ENCODE measurements at places on chromosomes 7 and 10.

- peak; percentile 81 for DNase-seq
Observed at GRCh38 chr10:132458586-132459300, 61.7 kb downstream of the PWWP2B start.

DNA sequence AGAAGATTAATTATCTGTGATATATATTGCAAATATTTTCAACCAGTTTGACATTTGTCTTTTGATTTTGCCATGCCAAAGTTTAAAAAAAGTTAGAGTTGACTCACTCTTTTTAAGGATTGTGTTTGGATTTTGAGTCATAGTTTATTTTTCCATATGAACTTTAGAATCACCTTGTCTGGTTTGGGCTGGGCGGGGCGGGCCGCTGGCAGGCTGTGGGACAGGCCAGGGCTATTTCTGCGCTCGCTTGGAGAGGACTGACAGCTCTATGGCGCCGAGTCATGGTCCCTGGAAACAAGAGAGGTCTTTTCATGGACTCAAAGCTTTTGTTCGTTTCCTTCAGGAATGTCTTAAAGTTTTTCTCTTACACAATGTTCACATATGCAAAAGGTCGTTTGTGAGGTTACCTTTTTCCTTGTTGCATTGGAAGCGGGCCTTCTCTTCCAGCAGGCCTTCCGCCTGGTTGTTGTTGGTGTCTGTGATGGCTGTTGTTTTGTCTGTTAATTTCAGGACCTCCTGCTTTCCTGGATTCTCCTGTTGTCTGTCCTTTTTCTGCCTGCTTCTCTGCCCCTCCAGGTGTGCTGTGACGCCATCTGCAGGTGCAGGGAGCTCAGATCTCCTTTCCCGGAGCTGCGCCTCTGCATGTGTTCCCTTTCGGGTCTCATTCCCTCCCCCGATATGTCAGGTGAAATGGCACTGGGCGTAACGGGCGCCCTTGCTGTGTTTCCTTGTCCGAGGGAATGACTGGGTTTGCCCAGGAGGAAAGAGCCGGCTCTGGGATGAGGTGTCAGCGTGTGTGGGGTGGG is 53.8 kb downstream of the INPP5A start:
- DNase-seq, result no peak

DNA sequence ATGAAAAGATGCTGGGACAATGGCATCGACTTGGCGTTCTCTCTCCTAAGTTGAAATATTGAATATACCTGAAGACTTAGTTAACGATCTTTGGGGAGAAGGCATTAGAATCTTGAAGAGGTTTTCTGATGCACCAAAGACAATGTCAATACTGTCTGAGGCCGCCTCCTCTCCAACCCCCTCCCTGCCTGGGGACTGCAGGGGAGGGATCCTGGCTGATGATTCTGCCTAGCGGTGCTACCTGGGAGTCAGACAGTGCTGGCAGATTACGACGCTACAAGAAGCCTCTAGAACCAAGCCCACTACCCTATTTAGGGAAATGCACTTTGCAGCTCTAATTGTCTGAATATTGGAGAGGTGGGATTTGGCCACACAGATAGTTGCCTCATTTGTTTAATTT is 145.6 kb upstream of the HABP2 start:
- no peak for DNase-seq

- DNase-seq, result no peak
Observed at GRCh38 chr7:136293272-136293671, 316.1 kb upstream of the MTPN start.

- DNase-seq, result no peak
Observed at GRCh38 chr10:88116971-88117626, 253.7 kb downstream of the PTEN start.

- DNase-seq, result no peak
Observed at GRCh38 chr7:145729691-145730090, 386.9 kb upstream of the CNTNAP2 start.

DNA sequence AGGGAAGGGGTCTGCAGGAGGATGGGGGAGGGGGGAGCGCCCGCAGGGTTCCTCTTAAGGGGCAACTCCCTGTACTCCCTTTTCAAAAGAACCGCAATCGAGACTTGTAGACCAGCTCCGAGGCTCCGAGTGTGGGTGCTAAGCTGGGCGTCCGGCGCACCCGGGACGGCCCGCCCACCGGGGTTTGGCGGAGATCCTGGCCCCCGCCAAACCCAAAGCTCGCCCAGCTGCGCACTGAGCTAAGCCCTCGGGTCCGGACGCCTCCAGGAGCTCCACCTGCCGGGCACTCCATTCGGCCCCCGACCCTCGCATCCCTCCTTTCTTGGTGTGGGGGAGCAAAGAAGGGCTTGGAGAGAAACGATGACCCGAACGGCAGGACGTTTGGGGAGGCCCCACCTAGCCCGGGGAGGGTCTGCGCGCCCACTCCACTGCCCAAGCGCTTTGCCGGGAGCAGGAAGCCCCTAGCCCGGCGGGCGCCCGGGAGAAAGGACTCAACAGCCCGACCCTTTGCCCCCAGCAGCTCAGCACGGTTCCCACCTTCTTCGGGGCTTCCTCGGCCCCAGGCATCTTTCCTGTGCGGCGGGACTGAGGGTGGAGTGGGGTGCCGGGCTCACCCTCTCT is 651 bp downstream of the AFAP1L2 start:
- DNase-seq, result no peak

DNA sequence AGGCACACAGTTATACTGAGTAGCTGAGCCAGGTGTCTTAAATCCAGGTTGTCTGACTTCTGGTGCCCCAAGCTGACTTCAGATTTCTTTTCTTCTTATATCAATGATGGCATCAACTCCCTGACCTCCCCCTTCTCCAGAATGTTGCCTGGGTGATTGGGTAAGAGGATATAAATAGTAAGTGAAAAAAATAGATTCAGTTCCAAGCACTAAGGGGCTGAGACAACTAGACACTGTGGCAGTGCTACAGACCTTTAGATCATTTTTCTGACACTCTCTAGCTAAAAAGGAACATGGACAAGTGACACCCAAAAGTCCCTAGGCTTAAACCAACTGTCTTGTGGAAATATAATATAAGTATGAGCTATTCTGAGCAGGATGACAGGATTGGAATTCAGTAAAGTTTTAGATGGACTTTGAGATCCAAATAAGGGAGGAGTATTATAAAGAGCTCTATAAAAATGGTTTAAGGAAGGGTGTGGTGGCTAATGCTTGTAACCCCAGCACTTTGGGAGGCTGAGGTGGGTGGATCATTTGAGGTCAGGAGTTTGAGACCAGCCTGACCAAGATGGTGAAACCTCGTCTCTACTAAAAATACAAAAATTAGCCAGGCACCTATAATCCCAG is 589.1 kb upstream of the GALNT17 start:
- DNase-seq, result no peak

- DNase-seq, result peak; percentile 55
Observed at GRCh38 chr10:69716711-69717560, 84.8 kb upstream of the COL13A1 start.

GRCh38 chr7:56493196-56493595 is 377.0 kb upstream of the NUPR2 start:
- DNase-seq, result no peak

DNA sequence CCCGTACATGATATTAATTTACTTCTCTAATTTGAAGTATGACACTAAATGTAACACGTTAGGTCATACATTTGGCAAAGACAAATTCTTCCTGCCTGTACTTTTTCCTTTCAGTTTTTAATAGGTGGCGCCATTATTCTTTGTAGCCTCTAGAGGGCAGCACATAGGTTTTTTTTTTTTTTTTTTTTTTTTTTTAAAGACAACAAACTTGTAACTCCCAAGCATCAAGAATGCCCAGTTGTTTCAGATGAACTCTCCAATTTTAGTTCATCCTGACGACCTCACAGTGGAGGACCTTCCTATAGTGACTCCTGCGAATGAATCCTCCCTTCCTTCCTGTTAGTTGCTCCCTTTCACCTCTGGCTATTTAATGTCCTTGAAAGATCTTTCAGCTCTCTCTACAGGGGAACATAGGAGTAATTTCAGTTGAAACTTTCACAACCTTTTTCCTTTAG is 139.3 kb upstream of the HDAC9 start:
- no peak for DNase-seq

DNA sequence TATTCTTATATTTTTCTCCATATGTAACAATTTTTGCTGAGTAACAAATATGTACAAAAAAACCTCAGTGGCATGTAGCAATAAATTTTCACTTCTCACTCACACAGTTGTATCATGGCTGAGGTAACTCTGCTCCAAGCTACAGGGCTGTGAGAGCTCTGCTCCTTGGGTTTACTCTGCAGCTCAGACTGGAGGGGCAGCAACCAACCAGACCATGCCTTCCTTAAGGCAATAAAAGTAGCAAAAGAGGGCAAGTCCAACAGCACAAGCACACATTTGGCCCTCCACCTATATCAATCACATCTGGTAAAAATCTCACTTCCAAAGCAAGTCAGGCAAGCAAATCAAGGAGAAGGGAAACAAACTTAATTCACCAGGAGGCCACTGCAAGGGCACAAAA is 102.9 kb downstream of the CRPPA start:
- no peak for DNase-seq

DNA sequence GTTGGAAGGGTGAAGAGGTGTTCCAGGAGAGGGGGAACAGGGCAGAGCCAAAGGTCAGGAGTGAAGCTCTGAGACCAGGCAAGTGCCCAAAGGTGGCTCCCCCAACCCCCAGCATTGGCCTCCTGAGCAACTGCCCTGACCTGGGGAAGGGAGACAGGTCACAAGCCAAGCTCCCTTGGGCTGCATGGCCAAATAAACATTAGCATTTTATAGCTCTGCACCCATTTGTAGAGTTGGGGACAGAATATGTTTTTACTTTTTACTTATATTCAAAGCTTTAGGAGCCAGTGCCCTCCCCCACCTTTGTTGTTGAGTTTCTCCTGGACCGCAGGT is 4.0 kb downstream of the UNC5B start:
- no peak for DNase-seq

GRCh38 chr10:62960416-62960815 is 144.2 kb upstream of the EGR2 start:
- no peak for DNase-seq

DNA sequence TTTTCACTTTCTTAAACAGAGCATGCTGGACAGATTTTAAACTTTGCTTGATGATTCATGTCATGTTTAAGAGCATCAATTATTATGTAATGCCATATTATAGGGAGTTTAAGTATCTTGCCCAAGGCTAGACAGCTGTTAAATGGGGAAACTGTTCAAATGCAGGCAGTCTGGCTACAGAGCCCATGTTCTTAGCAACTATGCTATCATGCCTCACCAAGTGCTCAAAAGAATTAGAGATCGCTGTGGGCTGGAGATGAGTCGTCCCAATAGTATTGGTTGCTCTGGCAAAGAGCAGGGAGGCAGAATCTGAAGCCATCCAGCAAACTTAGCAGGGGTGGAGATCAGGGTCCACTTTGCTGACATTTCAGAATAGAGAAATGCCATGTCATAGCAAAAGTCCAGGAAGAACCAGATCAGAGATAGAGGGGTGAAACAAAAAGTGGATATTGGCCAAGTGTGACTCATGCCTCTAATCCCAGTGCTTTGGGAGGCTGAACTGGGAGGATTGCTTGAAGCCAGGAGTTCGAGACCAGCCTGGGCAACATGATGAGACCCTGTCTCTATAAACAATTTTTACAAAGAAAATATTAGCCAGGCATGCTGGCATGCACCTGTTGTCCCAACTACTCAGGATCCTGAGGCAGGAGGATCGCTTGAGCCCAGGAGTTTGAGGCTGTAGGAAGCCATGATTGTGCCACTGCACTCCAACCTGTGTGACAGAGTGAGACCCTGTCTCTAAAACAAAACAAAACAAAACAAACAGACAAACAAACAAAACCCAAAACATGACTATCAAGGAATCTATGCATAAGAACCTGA is 57.8 kb downstream of the BAMBI start:
- no peak for DNase-seq

DNA sequence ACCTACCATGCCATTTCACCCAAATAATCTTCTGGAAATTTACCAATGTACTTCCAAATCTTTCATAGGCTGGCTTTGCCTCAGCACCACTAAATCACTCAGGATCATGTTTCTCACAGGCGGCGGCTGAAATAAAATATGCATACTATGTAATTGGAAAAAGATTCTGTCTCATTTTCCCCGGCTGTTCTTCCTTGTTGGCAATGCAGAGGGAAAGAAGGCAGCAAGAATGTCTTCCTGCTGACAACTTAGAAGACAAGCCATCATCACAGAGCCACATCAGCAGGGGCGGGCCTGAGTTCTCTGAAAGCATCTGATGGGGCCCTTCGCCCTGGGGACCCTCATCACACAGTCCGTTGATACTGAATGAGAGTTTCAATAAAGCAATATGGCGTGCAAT is 39.2 kb upstream of the COL1A2 start:
- no peak for DNase-seq

- DNase-seq, result no peak
Observed at GRCh38 chr10:132630156-132630555, 92.6 kb downstream of the INPP5A start.

GRCh38 chr7:134855442-134855841 is 76.0 kb downstream of the CALD1 start:
- DNase-seq, result no peak

DNA sequence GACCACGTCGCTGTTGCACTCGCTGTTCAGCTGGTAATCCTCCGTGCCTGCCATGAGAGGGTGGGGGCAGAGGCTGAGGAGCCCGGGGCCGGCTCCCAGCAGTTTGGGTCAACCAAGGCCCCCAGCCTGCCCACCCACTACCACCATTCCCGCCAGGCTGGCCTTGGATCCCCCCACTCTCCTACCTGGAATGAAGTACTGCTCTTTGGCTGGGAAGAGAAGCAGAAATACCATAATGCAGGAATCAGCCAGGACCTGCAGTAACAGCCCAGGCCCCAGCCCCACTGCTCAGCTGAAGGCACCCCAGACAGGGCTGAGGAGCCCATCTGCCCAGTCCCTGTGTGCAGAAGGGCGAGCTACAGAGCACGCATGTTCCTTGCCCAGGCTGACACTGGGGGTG is 138.0 kb downstream of the SLIT1 start:
- DNase-seq, result no peak

GRCh38 chr7:49718760-49719159 is 54.7 kb upstream of the VWC2 start:
- DNase-seq, result no peak

DNA sequence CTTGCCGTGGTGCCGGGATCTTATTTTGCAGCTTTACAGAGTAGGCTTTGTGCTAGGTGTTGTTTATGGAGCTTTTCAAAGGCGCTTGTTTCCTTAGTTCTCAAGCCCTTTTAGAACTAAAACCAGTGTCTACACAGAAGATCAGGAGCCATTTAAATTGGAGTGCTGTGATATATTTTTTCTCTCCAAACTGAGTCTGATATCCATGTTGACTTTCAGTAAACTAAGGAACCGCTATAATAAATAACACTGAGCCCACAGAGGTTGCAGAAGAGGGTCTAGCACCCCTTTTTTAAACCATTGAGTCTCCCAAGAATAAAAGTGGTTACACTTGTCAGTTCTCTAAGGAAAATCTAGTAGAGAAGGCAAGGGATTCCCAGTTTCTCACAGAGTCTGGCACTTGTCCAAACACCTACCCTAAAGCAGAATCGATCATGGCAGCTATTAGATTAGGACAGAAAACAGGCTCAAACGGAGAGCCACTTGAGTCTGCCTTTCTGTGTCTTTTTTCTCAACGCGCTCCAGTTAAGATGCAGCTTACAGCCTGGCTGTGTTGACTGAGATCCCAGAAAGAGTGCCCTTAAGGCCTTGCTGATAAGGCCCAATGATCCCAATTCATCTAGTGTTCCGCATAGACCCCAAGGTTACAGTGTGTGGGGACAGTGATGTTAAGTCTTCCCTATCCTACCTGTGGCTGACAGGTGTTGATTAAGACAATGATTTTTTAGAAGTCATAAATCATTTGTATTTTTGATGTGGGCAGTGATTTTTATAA is 804 bp downstream of the TMEM106B start:
- DNase-seq, result no peak

Data from HuH-7 (cell line).